ENCODE measurements at places on chromosomes 6 and 20. TPM values are rescaled to one million over a fixed set of nuclear protein-coding genes. Genes with fewer than 3 reads are reported as not detected.
A peak's percentile ranks its signal among the peaks of the same experiment; 100 is the strongest.

GRCh38 chr6:74182992-74183391 lies 487.0 kb downstream of the CD109 start:
- peak; percentile 26 for DNase-seq

DNA sequence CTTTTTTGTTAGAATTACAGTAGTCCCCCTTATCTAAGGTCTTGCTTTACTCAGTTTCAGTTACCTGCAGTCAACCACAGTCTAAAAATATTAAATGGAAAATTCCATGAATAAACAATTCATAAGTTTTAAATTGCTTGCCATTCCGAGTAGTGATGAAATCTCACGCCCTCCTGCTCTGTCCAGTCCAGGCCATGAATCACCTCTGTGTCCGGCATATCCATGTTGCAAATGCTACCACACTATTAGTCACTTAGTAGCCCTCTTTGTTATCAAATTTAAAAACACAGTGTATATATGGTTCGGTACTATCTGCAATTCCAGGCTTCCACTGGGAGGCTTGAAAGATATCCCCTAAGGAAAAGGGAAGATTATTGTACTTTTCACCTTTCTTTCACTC lies 164.6 kb upstream of the FAM83B start:
- no peak for DNase-seq

Gene CST5
- total RNA-seq, result not detected

DNA sequence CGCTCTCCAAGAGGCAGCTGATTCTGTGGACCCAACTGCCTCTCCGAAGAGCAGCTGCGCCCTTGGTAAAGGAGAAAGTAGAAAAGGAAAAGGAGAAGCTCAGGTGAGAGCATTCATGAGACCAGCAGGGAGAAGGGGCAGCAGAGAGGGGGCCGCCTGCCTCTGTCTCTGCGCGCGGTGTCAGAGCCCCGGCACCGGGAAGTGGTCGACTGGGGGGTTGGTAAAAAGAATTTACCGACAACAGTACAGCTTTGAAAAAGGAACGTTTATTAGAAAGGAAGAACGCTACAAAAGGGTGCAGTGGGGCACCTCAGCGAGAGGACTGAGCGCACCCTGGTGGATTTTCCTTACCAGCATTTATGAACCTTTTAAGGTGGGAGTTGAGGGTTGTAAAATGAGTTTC lies 61.9 kb downstream of the GPR6 start:
- no peak for DNase-seq

GRCh38 chr20:56429502-56429901 lies 17.4 kb downstream of the CASS4 start:
- no peak for DNase-seq

Gene ECT2L
- total RNA-seq, result not detected

Gene SSTR4
- total RNA-seq, result not detected

DNA sequence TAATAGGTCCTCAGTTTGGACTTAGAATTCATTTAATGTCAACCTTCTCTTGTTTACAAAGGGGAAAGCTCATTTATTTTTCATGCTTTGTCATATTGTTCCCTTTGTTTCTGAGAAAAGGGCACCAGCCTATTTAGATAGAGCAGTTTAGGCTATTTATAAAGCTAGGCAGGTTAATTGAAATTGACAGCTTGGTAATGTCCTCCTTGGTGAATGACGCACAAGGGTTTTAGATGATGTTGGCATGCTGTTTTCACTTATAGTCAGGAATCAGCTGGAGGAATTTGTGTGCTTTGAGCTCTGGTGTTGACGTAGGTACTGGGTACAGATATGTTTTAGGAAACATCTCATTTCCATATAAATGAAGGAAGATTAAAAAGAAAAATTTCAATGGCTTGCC lies 45.2 kb downstream of the BCKDHB start:
- DNase-seq, result no peak

- DNase-seq, result no peak
Measured at GRCh38 chr6:136303516-136303915, 13.9 kb upstream of the BCLAF1 start.
